ENCODE measurements at places on chromosomes 5 and 9. TPM values are rescaled to one million over a fixed set of nuclear protein-coding genes. Genes with fewer than 3 reads are reported as not detected.

COL27A1 gene
- 4.6 TPM for total RNA-seq

ANKHD1 gene
- total RNA-seq: 338 TPM

CDH9 gene
- total RNA-seq: not detected

C5orf52 gene
- total RNA-seq: not detected

DEPDC1B gene
- 0.71 TPM for total RNA-seq

DNA sequence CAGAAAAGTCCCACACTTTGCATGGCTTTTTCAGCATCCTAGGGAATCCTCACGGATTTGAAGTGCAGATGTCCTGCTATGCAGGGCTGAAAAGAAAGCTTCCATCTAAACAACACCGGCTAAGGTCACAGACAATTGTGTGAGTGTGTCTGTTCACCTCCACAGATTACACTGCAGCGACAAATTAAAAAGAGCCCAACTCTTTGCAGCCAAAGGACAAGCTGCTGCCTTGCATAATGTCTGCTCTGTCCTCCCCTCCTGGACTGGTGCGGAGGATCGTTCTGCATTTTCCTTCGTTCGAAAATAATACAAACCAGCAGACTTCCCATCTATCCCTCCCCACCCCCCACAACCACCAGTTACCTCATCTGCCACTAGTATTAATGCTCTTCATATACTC is 169.1 kb downstream of the MED27 start:
- no peaks in the 10 kb centered on the region for H3K4me1 ChIP-seq
- no peaks in the 10 kb centered on the region for H3K36me3 ChIP-seq
- no peak overlapping the region for H3K27ac ChIP-seq
- H3K27me3 ChIP-seq: no peaks in the 10 kb centered on the region
- H3K4me3 ChIP-seq: no peak overlapping the region

DNA sequence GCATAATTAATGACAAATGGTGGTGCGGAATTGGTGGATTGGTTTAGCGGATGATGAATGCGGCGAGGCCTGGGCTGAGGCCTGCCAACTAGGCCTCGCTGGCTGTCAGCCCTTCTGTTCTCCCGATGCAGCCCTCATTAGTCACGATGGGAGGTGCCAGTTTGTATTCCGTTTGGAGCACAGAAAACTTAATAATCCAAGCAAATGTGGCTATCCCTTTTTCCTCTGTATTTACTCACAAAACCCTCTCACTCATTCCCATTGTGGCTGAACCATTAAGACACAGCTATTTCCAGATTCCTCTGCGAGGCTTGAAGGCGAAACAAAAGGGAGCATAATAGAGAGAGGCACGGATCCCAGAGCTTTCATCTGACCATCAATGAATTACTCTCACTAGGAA is 114.3 kb downstream of the MVB12B start:
- no peak overlapping the region for H3K27ac ChIP-seq
- H3K36me3 ChIP-seq: no peaks in the 10 kb centered on the region
- no peaks in the 10 kb centered on the region for H3K27me3 ChIP-seq
- no peak for DNase-seq
- no peaks in the 10 kb centered on the region for H3K4me1 ChIP-seq
- H3K4me3 ChIP-seq: no peak overlapping the region

- H3K27ac ChIP-seq: peak overlapping the region; percentile 62
- DNase-seq: peak; percentile 30
- no peaks in the 10 kb centered on the region for H3K27me3 ChIP-seq
- peaks cover 9% of the 10 kb centered on the region for H3K4me1 ChIP-seq
- peak overlapping the region; percentile 61 for H3K4me3 ChIP-seq
Observed at GRCh38 chr9:19408316-19408692, 505 bp upstream of the ACER2 start.

DNA sequence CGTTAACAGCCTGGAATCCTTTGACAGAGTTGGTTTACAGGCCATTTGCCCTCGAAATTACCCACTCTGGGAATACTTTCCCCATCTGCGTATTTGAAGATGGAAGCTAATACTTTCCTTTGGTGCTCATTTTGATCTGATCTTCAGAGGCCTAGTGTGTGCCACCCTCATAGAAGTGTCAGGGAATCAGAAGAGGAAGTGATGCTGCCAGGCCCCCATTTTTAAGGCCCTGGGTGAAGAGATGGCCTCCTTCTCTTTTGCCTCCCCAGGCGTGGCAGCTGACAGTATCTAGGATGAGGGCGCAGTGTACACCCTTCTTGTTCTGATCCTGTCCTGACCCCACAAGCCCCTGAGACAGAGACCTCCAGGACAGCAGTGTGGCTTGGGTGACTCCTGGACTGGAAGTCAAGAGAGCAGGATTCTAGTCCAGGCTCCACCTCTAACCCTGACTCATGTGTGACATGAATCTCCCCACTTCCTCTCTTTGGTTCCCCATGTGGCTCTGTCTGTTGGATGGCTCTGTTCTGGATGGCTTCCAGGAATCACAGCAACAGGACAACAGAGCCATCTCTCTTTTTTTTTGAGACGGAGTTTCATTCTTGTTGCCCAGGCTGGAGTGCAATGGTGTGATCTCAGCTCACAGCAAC is 27.8 kb downstream of the CSF1R start:
- H3K27me3 ChIP-seq: no peaks in the 10 kb centered on the region
- H3K4me1 ChIP-seq: no peaks in the 10 kb centered on the region
- peak overlapping the region; percentile 30 for H3K27ac ChIP-seq
- DNase-seq: peak; percentile 65

DNA sequence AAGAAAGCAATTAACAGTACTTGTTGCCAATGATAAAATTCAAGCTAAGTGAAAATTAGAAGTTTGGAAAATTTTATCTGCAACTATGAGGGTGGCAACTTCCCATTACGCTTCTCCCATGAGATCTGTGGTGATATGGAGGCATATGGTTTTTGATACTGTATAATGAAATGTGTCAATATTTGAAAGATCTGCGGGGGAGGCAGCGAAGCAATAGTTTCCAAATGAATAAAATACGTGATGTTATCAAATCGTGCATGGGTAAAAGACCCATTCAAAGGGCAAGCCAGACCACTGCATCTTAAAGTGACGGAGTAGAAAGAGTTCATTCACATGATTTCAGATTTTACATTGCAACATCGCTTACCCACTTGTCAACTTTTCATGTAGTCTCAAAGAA is 20.9 kb upstream of the BOD1 start:
- no peak for DNase-seq
- H3K27me3 ChIP-seq: no peaks in the 10 kb centered on the region
- no peak overlapping the region for H3K4me3 ChIP-seq
- H3K4me1 ChIP-seq: peaks cover 7% of the 10 kb centered on the region

- no peaks in the 10 kb centered on the region for H3K27me3 ChIP-seq
- no peak overlapping the region for H3K27ac ChIP-seq
- peaks cover 33% of the 10 kb centered on the region for H3K4me1 ChIP-seq
Observed at GRCh38 chr5:115531787-115532367, 12.7 kb downstream of the FEM1C start.

DNA sequence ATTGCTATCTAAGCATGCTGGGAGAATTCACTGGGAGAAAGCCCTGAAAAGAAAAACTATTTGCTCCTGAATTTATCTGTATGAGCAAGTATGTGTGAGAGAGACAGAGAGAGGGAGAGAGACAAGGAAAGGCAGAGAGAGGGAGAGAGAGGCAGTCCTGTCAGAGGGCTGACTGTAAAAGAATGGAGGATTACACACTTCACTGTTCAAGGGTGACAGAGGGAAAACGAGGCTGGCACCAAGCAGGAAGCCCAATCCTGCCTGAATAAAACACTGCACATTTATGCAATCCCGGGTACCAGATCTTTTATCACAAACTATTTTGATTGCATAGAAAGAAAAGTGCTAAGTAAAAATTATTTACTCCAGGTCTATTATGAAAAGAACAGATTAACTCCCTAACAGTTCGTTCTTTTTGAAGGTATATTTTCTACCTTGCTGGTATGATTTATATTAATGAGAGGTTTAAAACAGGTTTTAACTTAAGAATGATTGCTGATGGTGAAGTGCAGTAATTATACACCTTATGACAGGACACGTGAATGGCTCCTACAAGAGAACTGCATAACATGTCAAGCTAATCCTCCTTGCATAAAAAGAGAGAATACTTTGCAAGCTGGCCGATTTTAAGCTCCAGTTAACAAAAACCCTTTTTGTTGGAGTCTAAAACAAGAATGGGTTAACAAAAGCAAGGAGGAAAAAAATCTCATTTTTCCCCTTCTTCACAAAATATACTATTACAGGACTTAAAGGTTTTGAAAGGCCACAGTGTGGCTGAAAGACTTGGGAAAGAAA is 82.5 kb downstream of the NFIB start:
- no peak overlapping the region for H3K4me3 ChIP-seq
- DNase-seq: no peak
- peaks cover 5% of the 10 kb centered on the region for H3K4me1 ChIP-seq

- DNase-seq: peak; percentile 25
- no peak overlapping the region for H3K4me3 ChIP-seq
- peaks cover 5% of the 10 kb centered on the region for H3K4me1 ChIP-seq
Observed at GRCh38 chr5:14681236-14681752, 16.8 kb downstream of the OTULIN start.

DNA sequence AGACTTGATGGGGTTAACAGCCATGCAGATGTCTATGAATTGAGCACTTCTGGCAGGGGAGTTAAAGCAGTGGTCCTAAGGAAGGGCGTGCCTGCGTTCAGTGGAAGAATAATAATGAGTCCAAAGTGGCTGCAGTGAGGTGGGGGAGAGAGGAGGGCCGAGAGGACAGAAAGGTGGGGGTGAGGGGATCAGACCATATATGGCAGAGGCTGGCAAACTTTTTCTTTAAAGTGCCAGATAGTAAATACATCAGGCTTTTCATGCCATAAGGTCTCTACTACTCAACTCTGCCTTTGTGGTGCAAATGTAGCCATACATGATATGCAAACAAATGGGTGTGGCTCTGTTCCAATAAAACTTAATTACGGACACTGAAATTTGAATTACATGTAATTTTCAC is 77.1 kb downstream of the STRBP start:
- no peaks in the 10 kb centered on the region for H3K36me3 ChIP-seq
- H3K27ac ChIP-seq: no peak overlapping the region
- DNase-seq: no peak
- H3K4me3 ChIP-seq: no peak overlapping the region

- no peaks in the 10 kb centered on the region for H3K27me3 ChIP-seq
- no peaks in the 10 kb centered on the region for H3K4me1 ChIP-seq
- no peak overlapping the region for H3K4me3 ChIP-seq
- H3K27ac ChIP-seq: no peak overlapping the region
Observed at GRCh38 chr9:122619996-122620395, 5.5 kb downstream of the OR1Q1 start.

All from upper lobe of left lung (tissue), 6 donors.